ENCODE measurements at places on chromosomes 3 and 15.
A peak's percentile ranks its signal among the peaks of the same experiment; 100 is the strongest.

GRCh38 chr15:29990035-29990434 lies 92.7 kb upstream of the GOLGA8J start:
- no peaks in the 10 kb centered on the region for H3K36me3 ChIP-seq
- no peaks in the 10 kb centered on the region for H3K27me3 ChIP-seq
- no peak overlapping the region for H3K27ac ChIP-seq
- DNase-seq = no peak
- H3K4me1 ChIP-seq = no peaks in the 10 kb centered on the region
- no peak overlapping the region for H3K4me3 ChIP-seq

GRCh38 chr3:153744889-153745288 lies 376.3 kb upstream of the ARHGEF26 start:
- DNase-seq = no peak
- no peaks in the 10 kb centered on the region for H3K4me1 ChIP-seq
- no peak overlapping the region for H3K27ac ChIP-seq
- no peaks in the 10 kb centered on the region for H3K27me3 ChIP-seq
- no peaks in the 10 kb centered on the region for H3K36me3 ChIP-seq

DNA sequence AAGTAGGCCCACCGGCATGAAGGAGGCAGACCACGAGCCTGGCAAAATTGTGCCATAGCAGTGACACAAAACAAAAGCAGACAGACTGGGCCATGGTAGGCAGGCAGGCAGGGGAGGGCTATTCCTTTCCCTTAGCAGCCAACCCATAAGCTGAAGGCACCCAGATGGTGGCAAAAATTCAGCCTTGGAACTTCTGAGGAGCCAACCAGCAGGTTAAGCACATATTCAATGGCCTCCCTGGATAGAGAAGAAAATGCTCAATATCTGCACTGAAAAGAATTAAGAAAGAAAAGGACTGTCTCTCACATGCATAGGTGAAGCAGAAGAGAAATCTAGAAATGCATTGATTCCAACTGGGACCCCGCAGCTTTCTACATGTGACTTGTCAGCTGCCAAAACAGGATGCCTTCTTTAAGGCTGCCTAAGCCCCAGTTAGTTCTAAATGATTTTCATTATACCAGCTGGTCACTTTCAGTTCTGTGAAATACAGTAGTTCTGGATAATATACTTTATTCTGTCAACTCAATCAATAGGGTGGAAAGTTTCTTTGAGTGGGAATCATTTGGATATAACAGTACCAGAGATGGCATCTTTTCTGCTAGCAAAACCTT lies 2.7 kb downstream of the PRICKLE2 start:
- no peaks in the 10 kb centered on the region for H3K36me3 ChIP-seq
- H3K4me3 ChIP-seq = no peak overlapping the region
- no peak overlapping the region for H3K27ac ChIP-seq
- no peaks in the 10 kb centered on the region for H3K27me3 ChIP-seq
- no peaks in the 10 kb centered on the region for H3K4me1 ChIP-seq
- no peak for DNase-seq

- no peak for DNase-seq
- H3K27me3 ChIP-seq = no peaks in the 10 kb centered on the region
- no peak overlapping the region for H3K4me3 ChIP-seq
- peaks cover 96% of the 10 kb centered on the region for H3K36me3 ChIP-seq
- H3K27ac ChIP-seq = no peak overlapping the region
Measured at GRCh38 chr15:52667597-52667996, 11.6 kb downstream of the ATOSA start.

DNA sequence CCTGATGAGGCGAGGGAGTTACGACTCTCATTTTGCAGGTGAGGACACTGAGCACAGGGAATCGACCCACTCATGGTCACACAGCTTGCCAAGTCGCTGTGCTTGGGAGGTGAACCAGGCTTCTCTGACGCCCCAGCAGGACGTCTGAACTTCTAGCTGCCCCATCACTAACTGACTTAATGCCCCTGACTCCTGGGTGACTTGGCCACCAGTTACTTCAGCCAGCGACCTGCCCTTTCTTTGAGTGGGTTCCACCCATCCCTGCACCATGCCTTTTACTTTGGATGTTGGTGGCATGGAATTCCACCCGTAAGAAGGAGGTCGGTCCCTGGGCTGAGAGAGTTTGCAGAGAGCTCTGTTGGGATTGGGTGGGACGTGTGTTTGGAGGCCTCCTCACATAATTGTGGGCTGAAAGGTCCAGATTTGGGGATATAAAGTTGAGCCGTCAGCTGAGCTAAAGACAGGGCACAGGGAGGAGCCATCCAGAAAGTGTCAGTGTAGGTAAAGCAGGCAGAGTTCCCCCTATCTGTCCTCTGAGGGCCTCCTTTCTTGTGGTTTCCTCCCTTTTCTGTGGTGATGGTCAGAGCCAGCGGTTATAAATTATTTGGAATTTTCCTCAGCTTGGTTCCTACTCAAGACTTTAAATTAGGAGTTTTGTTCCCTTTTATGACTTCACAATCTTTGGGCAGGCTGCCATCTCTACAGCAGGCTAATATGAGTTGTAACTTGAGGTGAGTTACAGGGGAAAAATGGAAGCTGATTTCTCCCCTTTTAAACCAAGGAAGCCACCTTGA lies 55.0 kb downstream of the FLNB start:
- H3K27ac ChIP-seq = no peak overlapping the region
- H3K4me3 ChIP-seq = no peak overlapping the region
- peaks cover 13% of the 10 kb centered on the region for H3K4me1 ChIP-seq
- H3K27me3 ChIP-seq = no peaks in the 10 kb centered on the region
- no peaks in the 10 kb centered on the region for H3K36me3 ChIP-seq
- DNase-seq = no peak

DNA sequence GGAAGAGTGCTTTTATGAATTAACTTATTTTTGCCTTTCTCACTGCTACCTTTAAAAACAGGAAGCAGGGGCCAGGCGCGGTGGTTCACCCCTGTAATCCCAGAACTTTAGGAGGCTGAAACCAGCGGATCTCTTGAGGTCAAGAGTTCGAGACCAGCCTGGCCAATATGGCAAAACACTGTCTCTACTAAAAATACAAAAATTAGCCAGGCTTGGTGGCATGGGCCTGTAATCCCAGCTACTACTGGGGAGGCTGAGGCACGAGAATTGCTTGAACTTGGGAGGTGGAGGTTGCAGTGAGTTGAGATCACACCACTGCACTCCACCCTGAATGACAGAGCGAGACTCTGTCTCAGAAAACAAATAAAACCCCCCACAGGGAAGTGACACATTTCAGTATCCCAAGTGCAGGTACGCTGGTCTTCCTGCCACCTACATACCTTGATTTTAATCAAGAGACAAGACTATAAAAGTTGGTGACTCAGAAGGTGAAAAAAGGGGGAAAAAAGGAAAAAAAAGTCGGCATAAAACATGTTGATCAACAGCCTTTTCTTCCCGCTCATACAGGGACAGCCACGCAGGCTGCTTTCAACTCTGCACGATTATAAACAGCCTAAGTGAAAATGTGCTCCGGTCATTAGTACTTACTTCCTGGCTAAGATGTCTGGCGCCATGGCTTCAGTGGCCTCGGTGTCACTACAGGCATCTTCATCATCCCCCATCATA lies 18.8 kb downstream of the PPP1R2 start:
- no peak overlapping the region for H3K4me3 ChIP-seq
- H3K27ac ChIP-seq = no peak overlapping the region
- peaks cover 31% of the 10 kb centered on the region for H3K36me3 ChIP-seq
- no peaks in the 10 kb centered on the region for H3K4me1 ChIP-seq
- H3K27me3 ChIP-seq = no peaks in the 10 kb centered on the region

GRCh38 chr3:12970684-12971083 lies 102.5 kb downstream of the IQSEC1 start:
- H3K36me3 ChIP-seq = peaks cover 79% of the 10 kb centered on the region
- no peak for DNase-seq
- peaks cover 28% of the 10 kb centered on the region for H3K4me1 ChIP-seq
- H3K4me3 ChIP-seq = no peak overlapping the region

- H3K27me3 ChIP-seq = peaks cover 5% of the 10 kb centered on the region
- no peaks in the 10 kb centered on the region for H3K36me3 ChIP-seq
- DNase-seq = no peak
- H3K4me3 ChIP-seq = no peak overlapping the region
Measured at GRCh38 chr15:85874236-85874635, 79.5 kb upstream of the KLHL25 start.

DNA sequence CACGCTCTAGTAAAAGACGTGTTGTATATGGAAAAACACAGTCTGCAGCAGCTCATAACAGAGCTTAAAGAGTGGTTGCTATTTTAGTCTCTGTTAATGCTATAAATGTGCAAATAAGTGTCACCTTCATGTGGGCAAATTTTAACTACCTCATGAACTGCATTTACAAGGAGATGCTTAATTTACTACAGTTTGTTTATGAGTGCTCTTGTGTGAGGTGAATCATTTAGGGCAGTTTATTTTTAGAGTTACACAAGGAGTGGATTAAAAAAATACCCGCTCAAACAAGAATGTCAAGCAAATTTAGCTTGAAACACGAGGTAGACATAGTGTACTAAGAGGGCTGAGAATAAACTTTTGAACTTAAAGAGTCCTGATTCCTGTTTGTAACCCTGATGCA lies 579.0 kb downstream of the MFSD1 start:
- no peaks in the 10 kb centered on the region for H3K36me3 ChIP-seq
- H3K27me3 ChIP-seq = no peaks in the 10 kb centered on the region
- no peak overlapping the region for H3K27ac ChIP-seq
- H3K4me1 ChIP-seq = no peaks in the 10 kb centered on the region
- no peak for DNase-seq
- H3K4me3 ChIP-seq = no peak overlapping the region

DNA sequence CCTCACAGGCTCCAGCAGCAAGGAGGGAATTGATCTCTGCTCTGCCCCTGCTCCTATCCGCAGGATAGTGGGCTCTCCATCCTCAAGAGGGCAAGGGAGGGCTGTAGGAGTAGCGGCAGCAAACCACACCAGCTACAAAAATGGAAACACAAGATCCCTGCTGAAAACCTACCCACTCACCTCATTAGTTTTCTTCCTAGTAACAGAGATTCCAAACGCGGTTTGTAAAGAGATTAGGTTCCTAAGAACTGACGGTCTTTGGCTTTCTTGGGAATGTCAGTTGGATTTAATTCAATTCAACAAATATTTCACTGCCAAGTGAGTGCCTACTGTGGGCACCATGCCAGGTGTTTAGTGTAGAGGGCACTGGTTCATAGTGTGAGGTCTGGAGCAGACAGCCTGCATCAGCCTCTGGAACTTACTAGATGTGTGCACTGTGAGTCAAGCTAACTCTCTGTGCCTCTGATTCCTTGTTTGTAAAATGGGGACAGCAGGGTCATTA lies 84.7 kb downstream of the MRPL46 start:
- H3K27me3 ChIP-seq = no peaks in the 10 kb centered on the region
- no peak overlapping the region for H3K27ac ChIP-seq
- H3K36me3 ChIP-seq = no peaks in the 10 kb centered on the region
- no peak for DNase-seq
- H3K4me3 ChIP-seq = no peak overlapping the region
- H3K4me1 ChIP-seq = no peaks in the 10 kb centered on the region

- no peaks in the 10 kb centered on the region for H3K36me3 ChIP-seq
- no peak overlapping the region for H3K4me3 ChIP-seq
- no peak overlapping the region for H3K27ac ChIP-seq
- DNase-seq = no peak
- no peaks in the 10 kb centered on the region for H3K27me3 ChIP-seq
Measured at GRCh38 chr3:66756468-66757036, 241.6 kb upstream of the KBTBD8 start.

- H3K4me3 ChIP-seq = no peak overlapping the region
- H3K27ac ChIP-seq = no peak overlapping the region
- DNase-seq = no peak
Measured at GRCh38 chr15:90386221-90386620, 1.8 kb upstream of the IQGAP1 start.

DNA sequence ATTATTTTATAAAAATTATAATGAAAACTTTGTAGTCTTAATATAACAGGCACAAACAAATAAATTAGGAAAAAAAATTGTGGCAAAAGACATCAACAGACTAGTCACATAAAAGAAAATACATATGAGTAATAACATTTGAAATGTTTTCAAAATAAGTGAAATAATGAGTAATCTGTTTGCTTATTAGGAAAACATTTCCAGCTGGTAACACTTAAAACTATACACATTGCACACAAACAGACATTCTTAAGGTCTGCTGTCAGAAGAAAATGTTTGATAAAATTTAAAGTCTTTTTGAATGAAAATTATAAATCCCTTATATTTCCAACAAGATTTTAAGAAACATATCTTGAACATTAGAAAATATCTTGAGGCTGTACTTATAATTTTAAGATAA lies 1326.3 kb upstream of the CADM2 start:
- no peak overlapping the region for H3K27ac ChIP-seq
- H3K36me3 ChIP-seq = no peaks in the 10 kb centered on the region
- H3K4me1 ChIP-seq = no peaks in the 10 kb centered on the region
- no peaks in the 10 kb centered on the region for H3K27me3 ChIP-seq

- H3K27ac ChIP-seq = no peak overlapping the region
- H3K36me3 ChIP-seq = no peaks in the 10 kb centered on the region
- H3K27me3 ChIP-seq = no peaks in the 10 kb centered on the region
- no peaks in the 10 kb centered on the region for H3K4me1 ChIP-seq
- DNase-seq = no peak
Measured at GRCh38 chr3:99128725-99129505, 227.4 kb upstream of the DCBLD2 start.

- no peaks in the 10 kb centered on the region for H3K27me3 ChIP-seq
- H3K4me1 ChIP-seq = peaks cover 17% of the 10 kb centered on the region
- H3K36me3 ChIP-seq = no peaks in the 10 kb centered on the region
- H3K4me3 ChIP-seq = peak overlapping the region; percentile 16
- DNase-seq = peak; percentile 8
Measured at GRCh38 chr15:98753726-98754656, 105.7 kb downstream of the IGF1R start.

- H3K36me3 ChIP-seq = no peaks in the 10 kb centered on the region
- DNase-seq = no peak
- no peak overlapping the region for H3K4me3 ChIP-seq
- no peak overlapping the region for H3K27ac ChIP-seq
Measured at GRCh38 chr3:197567904-197568681, 12.3 kb upstream of the BDH1 start.

DNA sequence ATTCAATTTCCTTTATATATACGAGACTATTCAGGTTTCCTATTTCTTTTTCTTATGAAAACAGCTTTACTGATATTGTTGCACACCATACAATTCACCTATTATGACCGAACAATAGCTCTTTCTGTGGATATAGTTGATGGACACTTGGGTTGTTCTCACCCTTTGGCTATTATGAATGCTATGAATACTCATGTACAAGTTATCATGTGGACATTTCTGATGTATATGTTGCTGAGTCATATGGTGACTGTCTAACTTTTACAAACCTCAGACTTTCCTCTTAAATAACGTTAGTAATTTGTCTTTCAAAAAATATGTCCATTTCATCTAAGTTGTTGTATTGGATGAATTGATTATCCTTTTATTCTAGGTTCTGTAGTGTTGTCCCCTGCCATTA lies 15.7 kb upstream of the USF3 start:
- no peak overlapping the region for H3K27ac ChIP-seq
- no peak overlapping the region for H3K4me3 ChIP-seq
- H3K36me3 ChIP-seq = peaks cover 13% of the 10 kb centered on the region
- H3K27me3 ChIP-seq = no peaks in the 10 kb centered on the region
- no peaks in the 10 kb centered on the region for H3K4me1 ChIP-seq

- peaks cover 9% of the 10 kb centered on the region for H3K36me3 ChIP-seq
- H3K27me3 ChIP-seq = no peaks in the 10 kb centered on the region
- no peak for DNase-seq
- H3K4me1 ChIP-seq = peaks cover 42% of the 10 kb centered on the region
- no peak overlapping the region for H3K4me3 ChIP-seq
- H3K27ac ChIP-seq = peak overlapping the region; percentile 89
Measured at GRCh38 chr15:80153900-80154299, 1.1 kb downstream of the FAH start.

GRCh38 chr3:7927864-7928263 lies 573.8 kb upstream of the LMCD1 start:
- no peaks in the 10 kb centered on the region for H3K27me3 ChIP-seq
- H3K27ac ChIP-seq = no peak overlapping the region
- DNase-seq = no peak
- no peaks in the 10 kb centered on the region for H3K4me1 ChIP-seq
- no peak overlapping the region for H3K4me3 ChIP-seq

Measured in CD14-positive monocyte (primary cell).